ENCODE measurements at places on chromosomes 5 and 9. TPM values are rescaled to one million over a fixed set of nuclear protein-coding genes. Genes with fewer than 3 reads are reported as not detected.

DNA sequence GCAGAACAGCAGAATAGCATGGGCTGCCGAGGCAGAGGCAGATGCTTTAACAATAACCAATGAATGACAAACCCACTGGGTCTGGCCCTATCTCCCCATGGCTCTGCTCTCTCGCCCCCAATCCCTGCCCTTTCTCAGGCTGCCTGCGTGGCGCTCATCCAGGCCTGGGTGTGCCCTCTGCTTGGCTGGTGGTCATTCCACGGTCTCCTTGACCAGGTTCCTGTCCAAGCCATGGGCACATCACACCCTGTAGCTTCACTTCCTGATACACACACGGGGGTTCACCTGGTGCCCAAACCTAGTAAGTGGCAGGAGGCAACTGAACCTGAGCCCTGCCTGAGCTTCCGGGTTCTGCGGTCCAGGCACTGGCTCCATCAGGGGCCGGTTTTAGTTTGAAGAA, 87.6 kb downstream of the DAP start:
- H3K27ac ChIP-seq = no peak overlapping the region
- peaks cover 3% of the 10 kb centered on the region for H3K27me3 ChIP-seq
- no peaks in the 10 kb centered on the region for H3K4me1 ChIP-seq
- H3K36me3 ChIP-seq = peaks cover 8% of the 10 kb centered on the region
- no peak for DNase-seq

DNA sequence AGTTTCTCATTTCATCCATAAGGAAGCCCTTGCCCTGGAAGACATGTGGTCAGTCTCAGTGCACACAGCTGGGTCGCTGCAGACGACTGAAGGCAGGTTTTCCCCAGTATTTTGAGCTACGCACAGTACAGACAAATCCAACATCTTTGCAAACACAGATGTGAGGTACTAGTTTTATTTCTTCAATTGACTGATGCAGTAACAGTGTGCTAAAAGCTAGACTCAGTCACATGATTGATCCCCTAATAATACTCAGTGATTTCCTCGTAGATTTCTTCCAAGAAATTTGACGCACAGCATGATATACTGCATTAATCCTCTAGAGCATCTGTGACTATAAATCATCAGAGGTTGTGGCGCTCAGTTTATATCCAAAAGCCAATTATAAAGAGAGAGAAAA, 346.1 kb downstream of the DIRAS2 start:
- H3K36me3 ChIP-seq = no peaks in the 10 kb centered on the region
- no peak for DNase-seq
- H3K4me3 ChIP-seq = no peak overlapping the region
- no peaks in the 10 kb centered on the region for H3K4me1 ChIP-seq
- H3K27ac ChIP-seq = no peak overlapping the region

DNA sequence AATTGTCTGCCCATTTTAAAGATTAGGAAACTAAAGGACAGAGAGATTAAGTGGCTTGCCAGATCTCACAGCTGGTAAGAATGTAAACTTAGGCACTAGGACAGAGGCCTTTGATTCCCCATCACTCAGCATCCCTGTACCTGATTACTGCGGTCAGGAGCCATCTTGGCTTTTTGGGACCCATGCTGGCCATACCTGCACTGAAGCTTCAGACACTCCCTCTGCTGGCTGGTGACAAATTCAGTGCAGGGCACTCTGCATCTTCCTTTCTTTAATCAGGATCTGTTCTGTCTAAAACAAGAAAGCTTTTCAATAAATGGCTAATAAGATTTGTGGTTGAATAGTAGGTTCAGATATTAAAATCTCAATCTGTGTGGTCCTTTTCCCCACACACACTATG, 215.5 kb upstream of the RORB start:
- no peaks in the 10 kb centered on the region for H3K36me3 ChIP-seq
- H3K4me3 ChIP-seq = no peak overlapping the region
- H3K27me3 ChIP-seq = no peaks in the 10 kb centered on the region

TXNDC8 gene
- total RNA-seq = not detected

- no peak for DNase-seq
- H3K4me3 ChIP-seq = no peak overlapping the region
- H3K27me3 ChIP-seq = no peaks in the 10 kb centered on the region
- H3K4me1 ChIP-seq = no peaks in the 10 kb centered on the region
- no peak overlapping the region for H3K27ac ChIP-seq
These were observed 1731.9 kb upstream of the CDH9 start for GRCh38 chr5:28770307-28770706.

NR4A3 gene
- 0.17 TPM for total RNA-seq

DNA sequence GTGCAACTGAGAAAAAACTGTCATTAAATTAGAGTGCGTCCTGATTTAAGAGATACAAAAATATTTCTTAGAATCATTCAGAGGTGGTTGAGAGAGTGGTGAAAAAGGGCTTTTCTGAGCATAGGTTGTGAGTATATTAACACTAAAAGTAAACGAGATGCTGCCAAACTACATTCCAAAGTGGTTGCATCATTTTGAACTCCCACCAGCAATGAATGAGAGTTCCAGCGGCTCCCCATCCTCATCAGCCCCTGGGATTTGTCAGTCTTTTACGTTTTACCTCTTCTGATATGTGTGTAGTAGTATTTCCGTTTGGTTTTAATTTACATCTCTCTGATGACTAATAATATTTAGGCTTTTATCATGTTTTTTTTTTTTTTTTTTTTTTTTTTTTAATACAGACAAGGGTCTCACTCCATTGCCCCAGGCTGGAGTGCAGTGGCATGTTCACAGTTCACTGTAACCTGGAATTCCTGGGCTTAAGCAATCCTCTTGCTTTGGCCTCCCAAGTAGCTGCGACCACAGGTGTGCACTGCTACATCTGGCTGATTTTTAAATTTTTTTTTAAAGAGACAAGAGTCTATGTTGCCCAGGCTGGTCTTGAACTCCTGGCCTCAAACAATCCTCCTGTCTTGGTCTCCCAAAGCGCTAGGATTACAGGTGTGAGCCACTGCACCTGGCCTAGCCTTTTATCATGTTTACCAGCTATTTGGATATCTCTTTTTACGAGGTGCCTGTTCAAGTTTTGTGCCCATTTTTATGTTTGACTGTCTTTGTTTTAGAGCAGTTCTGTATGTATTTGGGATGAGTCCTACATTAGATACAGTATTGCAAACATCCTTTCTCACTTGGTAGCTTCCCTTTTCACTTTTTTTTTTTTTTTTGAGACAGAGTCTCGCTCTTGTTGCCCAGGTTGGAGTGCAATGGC, 17.0 kb downstream of the PRRT1B start:
- DNase-seq = no peak
- H3K4me1 ChIP-seq = peaks cover 7% of the 10 kb centered on the region
- H3K27ac ChIP-seq = no peak overlapping the region
- no peak overlapping the region for H3K4me3 ChIP-seq

PFN3 gene
- not detected for total RNA-seq

ZDHHC11 gene
- total RNA-seq = 9.4 TPM

GRCh38 chr5:97923997-97924396, 741.0 kb upstream of the RIOK2 start:
- no peaks in the 10 kb centered on the region for H3K36me3 ChIP-seq
- no peak overlapping the region for H3K27ac ChIP-seq
- H3K27me3 ChIP-seq = no peaks in the 10 kb centered on the region
- no peaks in the 10 kb centered on the region for H3K4me1 ChIP-seq
- H3K4me3 ChIP-seq = no peak overlapping the region

DNA sequence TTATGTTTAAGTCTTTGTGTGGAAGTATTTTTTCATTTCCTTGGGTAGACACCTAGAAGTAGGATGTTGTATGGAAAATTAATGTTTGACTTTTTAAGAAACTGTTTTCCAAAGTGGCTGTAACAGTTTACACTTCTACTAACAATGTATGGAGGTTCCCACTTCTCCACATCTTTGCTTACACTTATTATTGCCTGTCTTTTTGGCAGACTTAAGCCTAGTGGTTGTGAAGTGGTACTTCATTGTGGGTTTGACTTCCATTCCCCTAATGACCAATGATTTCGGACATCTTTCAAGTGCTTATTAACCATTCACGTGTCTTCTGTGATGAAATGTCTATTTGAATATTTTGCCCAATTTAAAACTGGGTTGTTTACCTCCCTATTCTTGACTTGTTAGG, 91.5 kb upstream of the CDKN2B start:
- peaks cover 6% of the 10 kb centered on the region for H3K36me3 ChIP-seq
- H3K27me3 ChIP-seq = peaks cover 40% of the 10 kb centered on the region
- peaks cover 40% of the 10 kb centered on the region for H3K4me1 ChIP-seq
- no peak for DNase-seq
- H3K4me3 ChIP-seq = no peak overlapping the region

AMBP gene
- total RNA-seq = not detected

DNA sequence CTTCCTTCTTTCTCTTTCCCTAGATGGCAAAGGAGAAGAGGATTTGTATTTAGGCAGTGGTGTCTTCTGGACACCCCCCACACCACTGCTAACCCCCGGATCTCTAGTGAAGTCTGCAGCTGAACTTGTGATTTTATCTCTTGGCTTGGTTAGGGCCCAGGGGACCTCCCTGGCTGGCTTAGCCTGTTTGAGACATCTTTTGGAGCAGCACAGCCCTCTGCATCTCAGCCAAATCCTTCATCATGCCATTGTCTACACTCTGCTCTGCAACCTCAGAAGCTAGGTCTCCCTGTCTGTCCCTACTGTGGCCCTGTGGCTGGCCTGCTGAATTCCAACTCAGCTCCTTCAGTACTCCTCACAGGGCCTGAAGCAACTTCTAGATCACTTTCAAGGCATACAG, 81.7 kb downstream of the MUSK start:
- no peak for DNase-seq
- no peak overlapping the region for H3K4me3 ChIP-seq
- H3K27ac ChIP-seq = no peak overlapping the region
- H3K36me3 ChIP-seq = no peaks in the 10 kb centered on the region

IFNK gene
- total RNA-seq = not detected

- DNase-seq = no peak
- H3K27me3 ChIP-seq = peaks cover 5% of the 10 kb centered on the region
- no peak overlapping the region for H3K4me3 ChIP-seq
- H3K36me3 ChIP-seq = no peaks in the 10 kb centered on the region
- no peaks in the 10 kb centered on the region for H3K4me1 ChIP-seq
These were observed 111.3 kb downstream of the RXRA start for GRCh38 chr9:134437403-134438194.

IL4 gene
- not detected for total RNA-seq

- H3K4me3 ChIP-seq = no peak overlapping the region
- no peak for DNase-seq
- H3K27ac ChIP-seq = no peak overlapping the region
- no peaks in the 10 kb centered on the region for H3K4me1 ChIP-seq
These were observed 31.6 kb upstream of the STK32A start for GRCh38 chr5:147203213-147203612.

GRCh38 chr9:92721548-92721947, 43.1 kb downstream of the BICD2 start:
- no peak overlapping the region for H3K27ac ChIP-seq
- DNase-seq = no peak
- no peaks in the 10 kb centered on the region for H3K27me3 ChIP-seq
- no peak overlapping the region for H3K4me3 ChIP-seq

DNA sequence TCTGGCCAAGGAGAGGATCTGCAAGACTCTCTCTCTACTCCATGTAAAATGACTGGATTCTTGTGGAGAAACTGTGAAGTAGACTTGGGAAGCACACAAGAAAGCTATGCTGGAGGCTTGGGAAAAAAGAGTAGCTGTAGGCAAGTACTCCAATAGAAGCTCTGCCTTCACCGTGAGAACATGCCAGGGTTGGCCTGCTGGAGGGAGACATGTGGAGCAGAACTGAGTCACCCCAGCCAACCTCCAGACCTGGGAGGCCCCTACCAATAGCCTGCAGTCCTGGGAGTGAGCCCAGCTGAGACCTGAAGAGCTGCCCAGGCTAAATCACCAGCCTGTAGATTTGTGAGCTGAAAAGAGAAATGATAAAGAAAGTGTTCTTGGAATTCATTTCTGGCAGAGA, 66.6 kb downstream of the DEPDC1B start:
- H3K36me3 ChIP-seq = peaks cover 59% of the 10 kb centered on the region
- H3K27ac ChIP-seq = no peak overlapping the region
- H3K27me3 ChIP-seq = no peaks in the 10 kb centered on the region

GRCh38 chr5:60673334-60673733, 26.6 kb downstream of the DEPDC1B start:
- no peak for DNase-seq
- H3K27ac ChIP-seq = no peak overlapping the region
- no peaks in the 10 kb centered on the region for H3K36me3 ChIP-seq
- H3K27me3 ChIP-seq = no peaks in the 10 kb centered on the region
- H3K4me3 ChIP-seq = no peak overlapping the region
- H3K4me1 ChIP-seq = peaks cover 5% of the 10 kb centered on the region

GRCh38 chr5:88824141-88824540, 58.8 kb downstream of the MEF2C start:
- H3K4me1 ChIP-seq = peaks cover 26% of the 10 kb centered on the region
- no peak overlapping the region for H3K27ac ChIP-seq
- H3K36me3 ChIP-seq = no peaks in the 10 kb centered on the region
- no peak overlapping the region for H3K4me3 ChIP-seq

GNA14 gene
- total RNA-seq = not detected

GRCh38 chr9:92276331-92277032, 17.0 kb downstream of the IARS1 start:
- H3K4me3 ChIP-seq = peak overlapping the region; percentile 2
- DNase-seq = peak; percentile 20
- H3K4me1 ChIP-seq = peaks cover 41% of the 10 kb centered on the region
- no peaks in the 10 kb centered on the region for H3K27me3 ChIP-seq
- H3K27ac ChIP-seq = peak overlapping the region; percentile 72
- peaks cover 75% of the 10 kb centered on the region for H3K36me3 ChIP-seq

GRCh38 chr9:131525643-131526565, 5.2 kb downstream of the UCK1 start:
- H3K4me1 ChIP-seq = peaks cover 16% of the 10 kb centered on the region
- H3K27ac ChIP-seq = peak overlapping the region; percentile 69
- no peak for DNase-seq
- no peak overlapping the region for H3K4me3 ChIP-seq

GRCh38 chr5:82593481-82593880, 315.3 kb upstream of the RPS23 start:
- no peak for DNase-seq
- no peak overlapping the region for H3K27ac ChIP-seq
- H3K4me1 ChIP-seq = no peaks in the 10 kb centered on the region
- no peaks in the 10 kb centered on the region for H3K36me3 ChIP-seq

- no peaks in the 10 kb centered on the region for H3K27me3 ChIP-seq
- DNase-seq = peak; percentile 52
- H3K27ac ChIP-seq = peak overlapping the region; percentile 91
These were observed 13.2 kb downstream of the ITK start for GRCh38 chr5:157193699-157194424.

HACD4 gene
- total RNA-seq = 15.0 TPM

DNA sequence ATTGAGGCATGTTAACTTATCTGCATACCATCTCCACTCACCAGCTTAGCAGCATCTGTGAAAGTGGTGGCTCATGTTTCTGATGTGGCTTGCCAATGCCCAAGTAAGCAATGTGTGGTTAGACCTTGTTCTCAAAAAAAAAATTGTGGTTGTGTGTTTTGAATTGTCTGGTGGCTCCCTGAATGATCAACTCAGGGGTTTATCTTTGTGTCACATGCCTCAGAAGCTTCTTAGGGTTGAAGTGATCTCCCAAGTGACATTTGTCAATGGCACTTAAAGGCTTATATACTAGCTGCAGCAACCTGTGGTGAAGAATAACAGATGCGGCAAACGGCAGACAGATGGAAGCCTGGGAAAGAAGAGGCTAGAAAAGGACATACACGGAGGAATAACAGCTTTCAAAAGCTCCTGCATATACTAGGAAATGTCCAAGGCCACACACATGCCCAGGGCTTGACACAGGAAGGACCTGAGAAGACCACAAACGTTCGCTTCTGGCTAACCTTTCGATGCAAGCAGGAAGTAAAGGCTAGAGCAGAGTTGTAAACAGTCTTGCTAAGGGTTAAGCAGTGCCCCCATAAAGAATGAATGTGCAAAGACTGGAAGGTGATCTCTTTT, 42.2 kb upstream of the FSD1L start:
- DNase-seq = peak; percentile 83
- H3K4me3 ChIP-seq = peak overlapping the region; percentile 64
- peaks cover 69% of the 10 kb centered on the region for H3K27me3 ChIP-seq

Measured in activated CD4-positive, alpha-beta T cell treated with anti-CD3 and anti-CD28 coated beads, Interleukin-2, amount 10 ng/mL, durations not matched to agents 7 days and 5 days (primary cell).